Cerebellar nuclear complex (tissue), 1 donor: ENCODE measurements at places on chromosomes 11 and 22.

- no peak for DNase-seq
These were observed 661 bp upstream of the OLFML1 start for GRCh38 chr11:7484645-7485044.

- DNase-seq = no peak
These were observed 174.7 kb upstream of the CADM1 start for GRCh38 chr11:115678942-115679341.

DNA sequence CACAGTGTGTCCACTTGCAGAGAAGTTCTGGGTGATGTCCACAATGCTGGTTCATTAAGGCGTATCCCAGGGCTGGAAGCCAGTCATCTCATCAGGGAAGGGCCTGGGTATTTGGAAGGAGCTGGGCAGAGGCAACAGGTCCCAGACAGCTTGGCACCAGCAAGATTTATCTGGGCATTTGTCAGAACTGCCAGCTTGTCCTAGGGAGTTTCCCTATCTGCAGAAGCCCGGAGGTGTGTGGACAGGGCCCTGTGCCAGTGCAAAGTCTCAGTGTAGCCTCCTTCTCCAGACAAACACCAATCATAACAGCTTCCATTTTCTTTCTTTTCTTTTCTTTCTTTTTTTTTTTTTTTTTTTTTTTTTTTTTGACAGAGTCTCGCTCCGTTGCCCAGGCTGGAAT lies 125.3 kb upstream of the TIMP3 start:
- no peak for DNase-seq

- DNase-seq = no peak
These were observed 16.5 kb upstream of the DGKZ start for GRCh38 chr11:46330563-46331281.

DNA sequence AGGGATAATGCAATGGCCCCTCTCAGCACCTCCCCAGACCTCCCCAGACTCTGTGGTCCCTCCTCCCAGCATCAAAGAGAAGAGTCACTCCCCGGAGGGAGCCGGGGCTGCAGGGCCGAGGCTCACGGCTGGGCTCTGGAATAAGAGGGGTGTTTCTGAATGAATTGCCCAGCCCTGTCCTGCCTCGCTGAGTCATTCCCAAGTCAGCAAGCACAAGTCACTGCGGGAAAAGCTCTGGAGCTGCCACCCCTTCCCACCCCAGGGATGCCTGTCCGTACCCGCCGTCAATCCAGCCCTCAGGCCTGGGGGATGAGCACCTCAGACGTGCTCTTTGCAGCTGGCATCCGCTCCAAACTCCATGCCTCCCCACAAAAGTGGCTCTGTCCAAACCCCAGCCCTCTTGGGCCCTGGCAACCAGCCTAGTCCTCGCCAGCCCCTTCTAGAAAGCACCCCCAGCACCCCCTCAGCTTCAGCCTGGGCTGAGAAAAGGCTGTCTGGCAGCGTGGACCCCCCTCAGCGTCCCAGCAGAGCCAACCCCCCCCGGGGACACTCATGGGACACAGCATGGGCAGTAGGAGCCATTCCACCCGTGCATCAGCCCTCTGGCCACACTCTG lies 22.7 kb downstream of the CELSR1 start:
- no peak for DNase-seq

GRCh38 chr11:64763526-64764039 lies 3.8 kb upstream of the PYGM start:
- DNase-seq = no peak

DNA sequence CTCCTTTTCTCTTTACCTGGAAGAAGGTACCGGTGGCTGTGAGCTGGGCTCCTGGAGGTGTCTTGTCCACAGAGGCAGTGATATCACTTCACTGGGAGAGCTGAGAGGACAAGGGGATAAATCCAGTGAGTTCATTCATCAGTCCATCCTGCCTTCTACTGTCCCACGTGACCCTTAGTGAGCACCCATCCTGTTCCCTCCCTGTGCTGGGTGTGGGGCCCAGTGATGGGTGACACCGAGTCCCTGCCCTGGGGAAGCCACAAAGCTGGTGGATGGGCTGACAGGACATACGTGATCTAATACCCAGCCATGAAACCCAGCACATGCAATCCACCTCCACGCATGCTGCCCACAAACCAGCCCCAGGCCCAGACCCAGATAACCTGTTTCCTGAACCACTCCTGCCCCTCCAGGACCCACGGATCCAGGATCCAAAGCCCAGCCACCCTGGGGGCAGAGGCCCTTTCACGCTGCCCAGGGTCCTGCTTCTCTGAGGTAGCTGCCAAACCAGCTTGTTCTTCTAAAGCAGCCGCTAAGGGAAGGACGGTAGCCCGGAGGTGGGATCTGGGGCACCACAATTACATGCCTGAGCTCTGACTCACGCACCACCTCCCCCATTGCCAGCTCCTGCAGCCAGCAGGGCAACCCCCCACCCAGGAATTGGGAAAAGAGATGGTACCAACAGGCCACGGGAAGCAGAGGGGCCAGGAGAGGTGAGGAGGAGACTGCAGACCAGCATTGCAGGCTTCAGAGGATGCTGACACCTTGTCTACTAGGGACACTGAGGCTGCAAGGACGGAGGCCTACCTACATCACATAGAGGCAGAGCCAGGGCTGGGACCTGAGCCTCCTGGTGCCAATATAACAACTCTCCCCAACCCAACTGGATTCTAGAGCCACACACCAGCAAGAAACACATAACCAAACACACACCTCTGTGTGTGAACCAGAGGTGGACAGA lies 35.2 kb downstream of the GDPD5 start:
- no peak for DNase-seq

GRCh38 chr11:118996926-118997626 lies 862 bp upstream of the CENATAC start:
- DNase-seq = no peak

- no peak for DNase-seq
These were observed 25.8 kb downstream of the USP35 start for GRCh38 chr11:78214331-78215194.

DNA sequence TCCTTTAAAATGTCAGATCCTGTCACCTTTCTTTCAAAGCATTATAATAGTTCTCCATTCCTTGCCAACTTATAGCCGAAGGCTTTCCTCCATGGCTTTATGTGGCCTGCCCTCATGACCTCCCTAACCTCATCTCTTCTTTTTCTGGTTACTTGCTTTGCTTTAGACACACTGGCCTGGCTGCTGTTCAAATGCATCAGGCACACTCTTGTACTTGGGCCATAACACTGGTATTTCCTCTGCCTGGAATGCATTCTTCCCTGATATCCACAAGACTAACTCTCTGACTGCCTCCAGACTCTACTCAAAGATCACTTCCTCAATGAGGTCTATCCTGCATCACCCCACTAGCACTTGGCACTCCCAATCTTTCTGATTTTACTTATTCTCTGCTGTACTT lies 710.3 kb downstream of the KCNA4 start:
- DNase-seq = no peak
